ENCODE measurements at places on chromosomes 4 and X.

GRCh38 chrX:70481471-70482270 is 37.0 kb downstream of the DLG3 start:
- DNase-seq = no peak

GRCh38 chr4:17463606-17464005 is 48.3 kb downstream of the QDPR start:
- DNase-seq = no peak

DNA sequence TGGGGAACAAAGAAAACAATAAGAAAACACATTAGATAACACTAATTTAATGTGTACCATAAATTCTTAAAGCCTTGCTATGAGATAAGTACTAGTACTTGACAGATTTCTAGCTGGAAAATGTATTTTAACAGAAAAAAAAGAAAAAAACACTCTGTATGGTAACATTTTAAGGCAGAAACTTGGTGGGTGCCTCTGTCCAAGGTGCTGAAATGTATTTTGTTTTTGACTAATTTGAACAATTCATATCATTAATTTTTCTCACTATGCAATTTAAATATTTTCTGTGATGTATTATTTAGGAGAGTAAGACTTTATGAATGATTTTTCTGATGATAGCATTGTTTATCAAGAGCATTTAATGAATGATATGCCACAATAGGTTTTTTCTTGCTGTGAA is 107.5 kb downstream of the GABRG1 start:
- no peak for DNase-seq

GRCh38 chr4:24589448-24589847 is 5.1 kb upstream of the DHX15 start:
- no peak for DNase-seq

DNA sequence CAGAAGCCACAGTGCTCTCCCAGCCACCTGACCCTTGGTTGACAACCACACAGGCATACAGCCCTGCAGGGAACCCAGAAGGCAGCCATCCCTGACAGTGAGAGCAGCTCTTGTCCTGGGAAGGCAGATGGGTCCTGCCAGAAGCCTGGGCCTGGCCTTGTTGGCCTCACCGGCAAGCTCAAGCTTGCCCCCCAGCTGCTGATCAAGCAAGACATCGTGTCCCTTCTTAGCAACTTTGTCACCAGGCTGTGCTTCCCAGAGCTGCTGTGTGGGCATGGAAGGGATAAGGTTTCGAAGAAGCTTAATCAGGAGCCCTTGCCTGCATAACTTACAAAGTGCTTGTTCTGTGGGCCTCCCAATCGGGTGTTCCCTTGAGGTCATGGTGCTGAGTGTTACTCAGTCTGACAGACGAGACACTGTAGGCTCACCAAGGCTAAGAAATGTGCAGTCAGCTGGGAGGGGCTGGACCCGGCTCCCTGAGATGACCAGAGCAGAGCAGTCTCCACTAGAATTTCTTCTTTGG is 6.8 kb upstream of the ABLIM2 start:
- no peak for DNase-seq

GRCh38 chrX:31298916-31299315 is 227.1 kb upstream of the FTHL17 start:
- DNase-seq = no peak

DNA sequence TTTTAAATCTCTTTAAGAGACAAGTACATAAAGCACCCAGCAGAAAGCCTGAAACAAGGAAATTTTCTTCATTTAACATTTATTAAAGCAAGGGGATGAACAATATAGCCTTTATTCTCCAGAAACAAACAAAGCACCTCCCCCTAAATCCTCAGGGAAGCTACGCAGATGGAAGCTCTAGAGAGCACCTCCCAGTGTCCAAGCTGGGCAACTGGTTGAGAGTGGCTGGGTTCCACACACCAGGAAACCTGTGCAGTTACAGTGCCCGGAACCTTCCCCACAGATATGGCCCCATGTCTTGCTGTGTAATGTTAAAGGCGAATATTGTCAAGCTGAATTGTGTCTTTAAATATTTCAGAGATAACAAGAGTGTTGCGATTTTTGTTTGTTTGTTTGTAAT is 8.9 kb upstream of the TRIML1 start:
- no peak for DNase-seq

GRCh38 chr4:2248044-2248780 is 6.3 kb upstream of the HAUS3 start:
- DNase-seq = no peak
